T-cell (primary cell): ENCODE measurements at places on chromosomes 5 and 9. TPM values are rescaled to one million over a fixed set of nuclear protein-coding genes. Genes with fewer than 3 reads are reported as not detected.

GRCh38 chr5:159749146-159749545 lies 167.1 kb upstream of the ADRA1B start:
- DNase-seq = no peak

DNA sequence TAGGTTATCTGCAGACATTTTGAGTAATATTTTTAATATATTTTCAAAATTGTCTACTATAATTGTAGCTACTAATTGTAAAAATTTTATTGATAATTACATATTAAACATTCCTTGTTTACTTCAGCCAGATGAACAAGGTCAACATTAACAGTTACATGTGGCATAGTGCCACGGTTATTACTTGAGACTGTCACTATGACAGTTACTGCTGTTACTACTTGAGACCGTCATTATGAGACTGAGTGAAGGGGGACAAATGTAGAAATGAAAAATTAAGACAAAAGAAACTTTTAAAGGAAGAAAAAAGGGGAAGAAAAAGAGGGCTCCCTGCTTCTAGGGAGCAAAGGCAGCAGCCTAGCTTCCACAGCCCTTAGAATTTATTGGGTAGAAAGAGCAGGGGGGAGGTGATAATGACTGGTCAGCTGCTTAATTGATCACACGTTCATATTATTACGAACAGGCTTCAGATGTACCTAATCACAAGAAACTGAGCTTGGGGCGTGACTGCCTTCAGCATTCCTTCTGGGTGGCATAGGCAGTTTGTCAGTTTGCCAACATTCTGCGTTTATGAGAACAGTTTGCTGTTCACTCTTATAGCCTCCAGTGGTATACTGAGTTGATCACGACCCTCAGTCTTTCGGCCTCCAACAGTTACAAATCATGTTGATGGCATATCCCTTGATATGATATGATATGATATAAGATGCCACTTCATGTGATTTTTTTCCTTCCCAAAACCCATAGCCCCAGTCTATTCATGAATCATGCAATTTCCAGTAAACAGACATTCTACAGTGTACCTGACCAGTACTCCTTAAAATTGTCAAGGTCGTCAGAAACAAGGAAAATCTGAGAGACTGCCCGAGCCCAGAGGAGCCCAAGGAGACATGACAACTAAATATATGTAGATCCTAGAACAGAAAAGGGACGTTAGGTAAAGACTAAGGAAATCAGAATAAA lies 13.1 kb downstream of the MARCHF6 start:
- no peak for DNase-seq

DNA sequence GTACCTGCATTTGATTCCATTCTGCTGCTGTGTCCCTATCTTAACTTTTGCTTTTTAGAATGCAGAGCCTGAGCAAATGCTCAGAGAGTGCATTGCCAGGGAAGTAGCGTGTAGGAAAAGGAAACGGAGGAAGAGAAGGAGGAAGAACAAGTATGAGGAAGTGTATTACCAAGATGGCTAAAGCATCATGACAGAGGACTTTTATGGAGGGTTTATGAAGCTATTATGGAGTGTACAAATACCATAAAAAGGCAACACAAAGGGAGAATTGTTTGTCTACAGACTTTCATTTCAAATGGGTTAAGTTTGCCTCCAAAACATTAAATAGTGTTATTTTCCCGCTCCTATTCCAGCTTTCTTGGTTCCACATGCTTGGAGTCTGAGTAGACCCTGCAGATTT lies 1899.8 kb upstream of the NUDT12 start:
- no peak for DNase-seq

DNA sequence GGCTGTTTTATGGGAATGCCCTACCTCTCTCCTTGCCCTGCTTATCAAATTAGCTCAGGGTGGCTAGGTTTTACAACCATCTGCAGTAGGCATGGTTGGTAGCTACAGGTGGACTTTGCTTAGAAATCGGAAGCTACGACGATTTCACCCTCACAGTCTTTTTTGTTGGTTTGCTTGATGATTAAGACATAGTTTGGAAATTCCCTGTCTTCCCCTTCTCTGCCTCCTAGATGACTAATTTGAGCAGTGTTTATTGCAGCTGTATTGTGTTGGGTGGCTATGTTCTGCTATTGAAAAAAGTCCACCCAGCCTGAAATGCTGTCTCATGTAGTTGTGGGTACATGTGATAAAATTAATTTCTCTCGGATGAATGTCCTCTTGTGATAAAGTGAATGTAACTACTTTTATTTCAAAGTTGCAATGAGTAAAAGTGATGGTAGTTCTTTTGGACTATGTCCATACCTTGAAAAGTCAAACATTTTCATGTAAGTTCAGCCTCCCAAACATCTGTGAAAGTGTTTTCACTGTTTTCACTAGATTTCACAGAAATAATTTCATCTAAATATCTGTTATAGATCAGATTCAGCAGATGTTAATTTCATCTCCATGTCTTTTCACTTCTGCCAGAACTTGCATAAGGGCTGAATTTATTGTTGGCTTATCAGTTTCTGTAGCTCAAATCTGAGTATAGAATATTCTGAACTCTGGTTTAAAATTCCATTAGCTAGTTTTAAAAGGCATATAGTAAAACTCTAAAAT lies 37.3 kb upstream of the FYB1 start:
- no peak for DNase-seq

DNA sequence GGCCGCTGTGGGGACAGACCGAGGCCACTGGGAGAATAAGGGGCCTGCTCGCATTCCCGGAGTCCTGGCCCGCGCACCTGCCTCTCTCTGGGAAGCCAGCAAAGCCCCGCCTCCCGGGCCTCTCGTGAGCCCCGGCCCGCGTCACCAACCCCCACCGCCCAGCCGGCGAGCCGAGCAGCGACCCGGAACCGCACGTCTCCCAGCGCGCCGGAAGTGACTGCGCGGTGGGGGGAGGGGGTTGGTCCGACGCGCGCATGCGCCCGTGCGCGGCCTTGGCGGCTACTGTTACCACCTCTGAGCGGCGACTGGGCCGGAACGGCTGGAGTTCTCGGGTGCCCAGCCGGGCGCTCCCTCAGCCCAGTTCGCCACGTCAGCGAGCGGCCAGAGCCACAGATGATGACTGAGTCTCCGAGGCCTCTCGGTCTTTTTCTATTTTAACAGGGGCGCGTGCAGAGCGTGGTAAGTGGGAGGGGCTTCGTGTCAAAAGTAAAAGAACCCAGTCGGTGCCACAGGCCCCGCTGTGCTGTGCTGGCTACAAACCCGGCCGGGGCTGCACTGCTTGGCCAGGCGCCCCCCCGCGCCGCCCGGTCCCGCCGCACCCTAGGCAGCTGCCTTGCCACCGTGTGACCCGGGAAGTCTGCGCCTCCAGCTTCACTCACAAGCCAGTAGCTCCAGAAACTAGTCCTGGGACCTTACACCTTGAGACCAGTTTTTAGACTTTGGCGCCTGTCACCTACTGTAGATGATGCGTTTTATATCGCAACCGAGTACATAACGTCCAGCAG lies at the start of gene GOLGA1:
GOLGA1 (minus strand) TSS at position 190 of the 785 bp plus-strand sequence. CDS start 2,372 bp downstream, outside the sequence.
- peak; percentile 89 for DNase-seq

DNA sequence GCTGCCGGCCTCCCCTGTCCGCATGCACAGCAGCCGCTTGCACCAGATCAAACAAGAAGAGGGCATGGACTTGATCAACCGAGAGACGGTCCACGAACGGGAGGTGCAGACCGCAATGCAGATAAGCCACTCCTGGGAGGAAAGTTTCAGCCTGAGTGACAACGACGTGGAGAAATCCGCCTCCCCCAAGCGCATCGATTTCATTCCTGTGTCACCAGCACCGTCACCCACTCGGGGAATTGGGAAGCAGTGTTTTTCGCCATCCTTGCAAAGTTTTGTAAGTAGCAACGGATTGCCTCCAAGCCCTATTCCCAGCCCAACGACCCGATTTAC lies 75.3 kb downstream of the PIP5K1B start:
- DNase-seq = no peak

DNA sequence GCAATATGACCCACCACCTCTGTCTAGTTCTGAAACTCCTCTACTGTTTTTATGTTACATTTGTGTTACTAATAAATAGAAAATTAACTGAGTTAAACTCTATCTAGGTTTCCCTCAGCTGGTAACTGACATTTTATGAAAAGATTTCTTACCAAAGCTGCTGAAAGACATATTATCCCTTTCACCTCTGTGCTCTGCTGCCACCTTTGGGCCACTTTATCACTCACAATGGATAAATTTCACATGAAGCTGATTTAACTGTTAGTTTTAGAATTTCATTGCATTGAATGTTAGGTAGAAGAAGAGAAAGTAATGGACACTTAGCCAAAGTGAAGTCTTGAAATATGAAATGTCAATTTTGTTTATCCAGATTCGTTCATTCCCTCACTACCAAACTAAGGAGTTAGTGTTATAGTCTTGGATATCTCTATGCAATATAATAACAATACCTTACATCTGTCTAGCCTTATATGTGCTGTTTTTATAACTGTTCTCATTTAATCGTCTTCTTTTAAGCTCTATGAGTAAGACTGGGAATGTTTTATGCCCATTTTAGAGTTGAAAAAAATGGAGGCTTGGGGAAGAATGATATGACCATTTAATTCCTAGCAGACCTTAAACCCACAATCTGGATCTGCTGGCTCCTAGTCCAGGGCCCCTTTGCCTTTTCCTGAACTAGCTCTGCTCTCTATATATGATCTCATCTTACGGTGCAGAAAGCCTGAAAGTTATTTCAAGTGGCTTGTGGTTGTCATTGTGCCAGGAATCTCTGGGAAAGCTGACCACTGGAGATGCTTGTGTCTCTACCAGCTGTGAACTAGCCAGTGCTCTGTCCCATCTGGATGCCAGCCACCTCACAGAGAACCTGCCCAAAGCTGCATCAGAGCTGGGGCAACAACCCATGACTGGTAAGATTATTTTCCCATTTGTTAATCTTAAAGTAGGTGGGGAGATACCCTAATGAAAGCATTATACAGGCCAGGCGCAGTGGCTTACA lies 97.1 kb downstream of the GOLPH3 start:
- peak; percentile 32 for DNase-seq

RNF130 gene
- total RNA-seq = 17.0 TPM

SPTLC1 gene
- total RNA-seq = 42.3 TPM

FREM1 gene
- total RNA-seq = 0.51 TPM
